Psoas muscle (tissue), 8 donors: ENCODE measurements at places on chromosomes 13 and 19.
A peak's percentile ranks its signal among the peaks of the same experiment; 100 is the strongest.

- DNase-seq, result no peak
Measured at GRCh38 chr19:11251217-11251616, 11.1 kb downstream of the DOCK6 start.

DNA sequence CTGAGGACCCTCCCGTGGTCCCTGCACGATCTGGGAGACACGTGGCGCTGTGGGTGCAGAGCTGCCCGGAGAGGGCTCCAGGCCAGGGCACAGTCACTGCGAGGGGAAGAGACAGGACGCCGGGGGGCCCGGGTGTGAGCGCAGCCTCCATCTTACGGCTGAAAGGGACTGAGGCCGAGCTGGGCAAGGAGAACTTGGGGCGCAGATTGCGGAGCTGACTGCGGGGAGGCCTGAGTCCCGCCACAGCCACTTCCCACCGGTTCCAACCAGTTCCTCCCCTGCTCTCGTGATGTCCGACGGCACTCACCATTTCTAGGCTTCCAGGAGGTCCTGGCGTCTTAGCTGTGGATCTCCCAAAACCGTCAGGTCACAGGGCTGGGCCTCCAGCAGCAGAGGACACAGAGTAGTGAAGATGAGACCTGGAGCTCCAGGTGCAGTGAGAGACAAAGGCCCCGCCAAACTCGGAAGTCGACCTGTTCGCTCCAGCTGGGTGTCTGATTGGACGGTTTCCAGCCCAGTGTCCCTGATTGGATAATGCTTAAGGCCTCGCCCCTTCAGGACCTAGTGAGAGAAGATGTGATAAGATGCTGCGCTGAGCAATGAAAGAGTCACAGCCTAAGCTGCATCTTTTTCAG lies 4.8 kb upstream of the ZNF253 start:
- no peak for DNase-seq

DNA sequence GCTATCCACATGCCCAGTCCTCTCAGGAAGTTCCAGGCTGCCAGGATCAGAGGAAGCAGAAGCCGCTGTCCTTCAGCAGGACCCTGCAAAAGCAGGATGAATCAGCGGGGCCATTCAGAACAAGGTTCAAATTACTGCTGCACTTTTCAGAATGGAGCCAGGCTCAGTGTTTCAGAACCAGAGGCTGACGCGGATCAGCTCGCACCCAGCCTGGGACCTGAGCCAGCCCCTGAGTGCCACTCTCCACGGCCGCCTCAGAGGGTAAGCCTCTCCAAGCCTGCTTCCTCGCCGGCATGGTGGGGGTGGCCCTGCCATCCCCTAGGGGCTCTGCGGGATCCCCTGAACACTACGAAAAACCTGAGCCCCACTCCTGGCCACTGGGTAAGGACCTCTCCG lies 24.7 kb downstream of the RASA3 start:
- peak; percentile 87 for DNase-seq

GRCh38 chr19:55391702-55392615 lies 6.2 kb downstream of the RPL28 start:
- no peak for DNase-seq

- DNase-seq, result no peak
Measured at GRCh38 chr13:30850204-30850866, 55.7 kb upstream of the MEDAG start.

DNA sequence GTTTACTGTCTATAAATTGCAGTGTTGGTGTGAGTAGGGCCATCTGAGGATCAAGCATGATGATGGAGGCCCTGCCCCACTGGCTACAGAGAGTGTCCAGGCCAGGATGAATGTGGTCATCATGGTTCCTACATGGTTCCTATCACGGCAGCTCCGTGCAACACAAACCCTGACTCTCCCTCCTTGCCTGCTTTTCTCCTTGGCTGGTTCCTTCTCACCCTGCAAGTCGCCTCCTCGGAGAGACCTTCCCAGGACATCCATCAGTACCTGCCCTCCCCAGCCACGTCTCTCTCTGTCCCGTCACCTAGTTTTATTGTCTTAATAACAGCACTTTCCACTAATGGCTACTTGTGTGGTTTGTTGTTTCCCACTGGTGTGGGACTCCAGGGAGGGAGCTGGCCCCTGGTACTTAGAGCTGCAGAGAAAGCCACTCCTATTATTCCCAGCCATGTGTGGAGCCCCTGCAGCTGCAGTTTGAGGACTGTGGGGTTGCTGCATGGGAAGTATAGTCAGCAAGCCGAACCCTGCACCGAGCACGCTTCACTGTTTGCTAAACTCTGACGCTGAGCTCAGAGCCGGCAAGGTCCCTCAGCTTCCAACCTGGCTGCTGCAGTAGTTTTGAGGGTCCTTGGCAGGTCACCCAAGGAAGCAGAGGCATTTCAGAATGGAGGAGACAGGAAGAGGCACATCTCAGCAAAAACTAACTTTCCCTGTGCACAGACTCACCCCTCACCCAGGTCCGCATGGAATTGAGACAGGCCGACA lies 146.4 kb upstream of the VSTM2B start:
- no peak for DNase-seq

- DNase-seq, result peak; percentile 71
Measured at GRCh38 chr19:55341171-55341588, 1.5 kb downstream of the KMT5C start.

DNA sequence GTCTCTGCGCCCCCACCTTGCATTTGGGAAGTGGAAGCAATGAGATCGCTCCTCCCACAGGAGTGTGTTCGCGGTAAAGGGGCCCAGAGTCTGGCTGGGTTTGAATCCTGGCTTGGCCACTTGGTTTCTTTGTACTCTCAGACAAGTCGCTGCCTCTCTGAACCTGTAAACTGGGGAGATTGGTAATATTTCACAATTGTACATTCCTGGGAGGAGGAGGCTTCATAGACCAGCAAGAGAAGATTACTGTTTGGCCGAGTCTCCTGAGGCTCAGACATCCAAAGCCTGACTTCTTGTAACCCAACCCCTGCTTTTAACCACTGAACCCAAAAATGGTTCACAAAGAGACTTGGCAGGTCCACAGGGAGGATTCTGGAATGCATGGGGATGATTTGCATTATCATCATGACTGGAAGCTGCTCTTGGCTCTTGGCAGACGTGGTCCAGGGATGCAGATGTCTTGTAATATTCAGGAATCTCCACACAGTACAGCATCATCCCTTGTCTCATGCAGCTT lies 13.6 kb upstream of the STRN4 start:
- DNase-seq, result peak; percentile 61
